ENCODE measurements at places on chromosomes 2 and 18.
A peak's percentile ranks its signal among the peaks of the same experiment; 100 is the strongest.

- peak; percentile 73 for DNase-seq
These were observed 140.3 kb downstream of the TRIB2 start for GRCh38 chr2:12856934-12857601.

DNA sequence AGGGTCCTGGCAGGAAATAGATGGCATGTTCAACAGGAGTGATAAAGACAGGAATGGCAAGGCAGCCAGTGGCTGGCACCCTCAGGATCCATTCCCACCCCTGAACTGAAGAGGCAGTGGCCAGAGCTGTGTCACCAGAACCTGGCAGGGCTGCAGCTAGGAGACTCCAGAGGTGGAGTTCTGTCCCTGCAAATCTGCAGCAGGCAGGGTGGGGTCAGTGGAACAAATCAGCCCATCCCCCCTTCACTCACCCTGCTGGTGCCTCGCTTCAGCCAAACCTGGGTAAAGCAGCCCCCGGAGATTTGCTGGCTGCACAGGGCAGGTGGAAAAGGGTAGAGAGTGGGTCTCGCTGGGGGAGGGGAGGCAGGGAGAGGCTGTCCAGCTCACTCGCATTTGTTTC, 12.7 kb downstream of the INPP5D start:
- DNase-seq: no peak

- DNase-seq: no peak
These were observed 425.8 kb upstream of the SYT4 start for GRCh38 chr18:43703050-43703449.

- no peak for DNase-seq
These were observed 496.3 kb downstream of the SLC4A3 start for GRCh38 chr2:220123751-220124150.

GRCh38 chr2:120383191-120383590, 37.3 kb downstream of the INHBB start:
- no peak for DNase-seq

- no peak for DNase-seq
These were observed 168.5 kb upstream of the GLI2 start for GRCh38 chr2:120567128-120567527.

DNA sequence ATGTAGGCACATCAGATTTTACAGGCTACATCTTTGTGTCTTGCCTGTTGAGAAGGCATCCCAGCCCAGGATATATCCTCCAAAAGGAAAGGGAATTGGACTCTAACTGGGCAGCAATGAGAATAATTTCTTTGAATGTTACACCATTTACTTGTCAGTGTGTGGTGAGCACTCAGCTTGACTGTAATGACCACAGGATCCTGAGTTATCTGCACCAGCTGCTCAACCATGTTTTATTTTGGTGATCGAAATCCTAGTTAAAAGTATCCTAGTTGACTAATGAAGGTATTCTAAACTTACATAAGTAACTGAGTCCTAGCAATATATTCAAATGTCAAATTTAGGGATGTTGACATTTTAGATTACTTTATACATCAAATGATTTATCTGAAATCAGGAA, 123.0 kb downstream of the MYO3B start:
- DNase-seq: no peak

GRCh38 chr18:36509646-36510197, 212.2 kb downstream of the FHOD3 start:
- no peak for DNase-seq

DNA sequence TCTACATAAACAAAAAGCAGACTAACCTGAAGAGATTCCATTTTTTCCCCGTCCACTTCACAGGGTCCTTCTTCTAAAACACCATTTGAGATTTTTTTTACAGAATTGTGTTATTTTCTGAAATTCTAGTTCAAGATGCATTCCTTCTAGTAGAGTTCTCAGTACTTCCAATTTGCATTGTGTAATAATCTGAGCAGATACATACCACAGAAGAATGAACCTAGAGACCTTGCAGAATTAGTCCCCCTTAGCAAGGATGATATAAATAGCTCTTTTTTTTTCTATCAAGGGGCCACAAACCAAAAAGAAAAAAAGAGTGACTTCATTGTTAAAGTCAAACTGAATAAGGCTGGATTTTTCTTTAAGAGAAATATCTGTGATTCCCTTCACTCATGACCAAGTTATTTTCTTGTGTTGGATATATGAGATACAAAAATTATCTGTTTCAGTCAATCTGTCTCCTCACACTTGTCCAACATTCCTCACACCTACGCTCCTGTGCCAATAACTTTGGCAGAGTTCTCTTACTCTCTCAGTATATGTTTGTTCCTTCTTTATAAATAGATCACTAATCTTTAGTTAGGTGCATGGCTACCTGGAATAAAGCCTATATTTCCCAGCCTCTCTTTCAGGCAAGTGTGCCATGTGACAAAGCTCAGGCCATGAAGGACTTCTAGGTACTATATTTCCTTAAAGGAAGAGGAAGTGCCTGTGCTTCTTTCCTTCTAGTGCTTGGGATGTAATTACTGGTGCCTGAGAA, 183.5 kb downstream of the ZNF385B start:
- DNase-seq: no peak

DNA sequence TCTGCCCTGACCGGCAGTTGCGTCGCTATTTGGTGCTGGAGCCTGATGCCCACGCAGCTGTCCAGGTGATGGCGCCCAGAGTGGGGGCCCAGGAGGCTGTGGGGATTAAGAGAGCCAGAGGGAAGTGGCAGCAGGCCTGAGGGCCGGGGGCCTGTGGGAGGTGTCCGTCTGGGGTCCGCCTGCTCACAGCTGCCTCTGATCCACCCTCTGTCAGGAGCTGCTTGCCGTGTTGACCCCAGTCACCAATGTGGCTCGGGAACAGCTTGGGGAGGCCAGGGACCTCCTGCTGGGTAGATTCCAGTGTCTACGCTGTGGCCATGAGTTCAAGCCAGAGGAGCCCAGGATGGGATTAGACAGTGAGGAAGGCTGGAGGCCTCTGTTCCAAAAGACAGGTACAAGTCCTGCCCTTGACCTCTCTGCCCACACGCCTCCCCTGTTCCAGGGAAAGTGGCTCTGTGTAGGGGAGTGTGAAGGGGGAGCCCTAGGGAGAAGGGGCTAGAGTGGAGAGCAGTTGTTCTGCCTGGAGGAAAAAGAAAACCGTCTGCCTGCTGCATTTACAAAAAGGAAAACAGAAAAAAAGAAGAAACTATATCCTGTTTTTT, 11.6 kb downstream of the STK11IP start:
- no peak for DNase-seq

- DNase-seq: no peak
These were observed at the start of gene LRATD1 for GRCh38 chr2:14632133-14632936. Gene LRATD1, plus strand, starts transcription at chr2:14632717. Its CDS starts 1,263 bp downstream, at chr2:14633980.

DNA sequence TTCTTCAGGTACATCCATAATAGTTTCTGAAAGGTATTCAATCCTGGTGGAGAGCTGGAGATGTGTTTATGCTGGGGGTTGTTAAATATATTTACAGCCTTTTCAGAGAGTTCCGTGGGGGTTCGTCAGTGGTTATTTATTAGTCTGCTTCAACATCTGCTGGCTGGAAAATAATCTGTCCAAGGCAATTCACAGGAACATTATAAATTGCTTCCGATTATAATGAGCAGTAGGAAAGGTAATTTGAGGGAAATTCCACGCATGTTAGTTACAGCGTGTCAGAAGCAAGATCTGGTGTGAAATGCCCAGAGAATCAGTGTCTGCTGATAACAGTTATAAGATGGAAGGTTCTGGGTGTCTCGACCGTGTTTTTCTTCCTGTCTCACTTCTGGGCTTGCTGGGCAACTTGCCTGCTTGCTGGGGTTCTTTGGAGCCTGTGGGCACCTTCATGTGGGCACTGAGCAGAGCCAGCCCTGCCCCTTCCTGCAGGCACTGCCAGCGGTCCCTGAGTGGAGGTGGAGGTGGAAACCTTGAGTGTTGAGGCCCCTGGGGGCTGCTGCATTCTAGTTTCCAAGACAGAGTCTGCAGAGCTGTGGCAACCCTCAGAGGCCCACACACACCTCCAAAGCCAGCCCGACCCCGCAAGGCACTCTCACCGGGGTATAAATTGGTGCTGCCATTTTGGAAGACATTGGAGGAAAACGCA, 185.7 kb downstream of the FAM210A start:
- DNase-seq: no peak

DNA sequence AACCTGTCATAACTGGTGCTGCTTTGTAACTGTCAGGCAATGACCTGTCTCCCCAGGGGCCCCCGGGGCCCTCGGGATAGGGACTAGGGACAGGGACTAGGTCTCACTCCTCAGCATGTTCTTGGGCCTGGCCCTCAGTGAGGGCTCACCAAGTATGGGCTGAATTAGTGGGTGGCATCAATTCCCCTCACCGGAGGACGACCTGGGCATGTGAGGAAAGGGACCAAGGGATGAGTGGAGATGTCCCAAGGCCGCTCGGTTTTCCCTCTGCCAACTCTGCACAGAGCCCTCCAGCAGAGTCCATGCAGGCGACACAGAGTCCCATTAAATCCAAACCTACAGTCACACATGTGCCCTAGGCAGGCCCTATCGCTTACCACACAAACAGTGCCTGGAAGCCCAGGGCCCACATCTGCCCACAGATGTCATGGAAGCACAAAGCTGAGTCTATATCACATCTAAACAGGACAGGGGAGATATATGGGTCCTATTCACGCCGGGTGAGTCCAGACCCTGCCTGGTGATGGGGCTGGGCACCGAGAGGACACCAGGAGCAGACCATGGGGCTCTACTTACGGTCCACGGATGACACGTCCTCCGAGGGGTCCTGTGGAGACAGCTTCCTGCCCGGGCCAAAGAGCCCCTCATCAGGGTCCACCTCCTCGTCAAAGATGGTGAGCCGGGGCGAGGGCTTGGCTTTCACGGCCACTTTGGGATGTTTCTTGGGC, 26.6 kb downstream of the HS1BP3 start:
- DNase-seq: no peak
